ENCODE measurements at places on chromosomes 16 and 17.

GRCh38 chr16:1788708-1789100 lies 4.8 kb downstream of the IGFALS start:
- DNase-seq: no peak

- peak; percentile 82 for DNase-seq
These were observed 91.5 kb upstream of the TMEM97 start for GRCh38 chr17:28227316-28228108.

DNA sequence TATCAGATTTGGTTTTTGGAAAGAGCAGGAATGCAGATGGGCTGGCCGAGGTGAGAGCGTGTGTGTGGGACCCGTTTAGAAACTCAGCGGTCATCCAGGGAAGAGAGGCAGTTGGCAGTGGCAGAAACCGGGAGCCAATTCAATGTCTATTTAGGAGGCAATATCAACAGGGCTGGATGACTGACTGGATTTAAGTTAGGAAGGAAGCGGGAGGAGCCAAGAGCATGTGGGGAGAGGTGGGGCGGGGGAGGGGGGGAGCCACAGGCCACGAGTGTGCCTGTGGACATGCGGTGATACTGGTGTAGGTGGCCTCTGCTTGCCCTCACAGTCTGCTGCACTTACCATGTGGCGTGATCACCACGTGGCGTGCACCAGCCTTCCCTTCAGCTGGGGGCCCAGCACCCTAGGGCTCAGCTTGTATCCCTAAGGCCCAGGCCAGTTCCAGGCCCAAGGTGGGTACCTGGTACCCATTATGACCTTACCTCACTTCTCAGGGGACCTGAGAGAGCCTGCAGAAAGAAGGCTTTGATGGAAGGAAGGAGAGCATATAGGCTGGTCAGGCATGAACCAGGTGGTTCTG lies 10.8 kb upstream of the TPPP3 start:
- no peak for DNase-seq

DNA sequence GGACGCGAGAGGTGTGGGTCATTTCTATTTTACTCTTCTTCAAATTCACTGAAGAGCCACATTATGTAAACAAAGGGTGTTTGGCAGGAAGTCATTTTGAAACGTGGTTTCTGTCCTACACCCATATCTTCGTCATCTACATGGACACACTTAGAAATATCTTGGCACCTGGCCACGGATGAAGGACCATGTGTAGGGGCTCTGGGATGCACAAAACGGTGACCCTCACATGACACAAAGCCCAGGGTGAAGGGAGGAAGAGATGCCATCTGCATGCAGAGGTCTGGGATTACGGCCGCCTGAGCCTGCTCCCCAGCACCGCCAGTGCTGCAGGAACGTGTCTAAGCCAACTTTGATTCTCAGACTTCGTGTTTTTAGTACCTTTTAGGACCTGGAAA lies 130.2 kb upstream of the CHMP6 start:
- DNase-seq: no peak

- DNase-seq: no peak
These were observed 38.3 kb downstream of the CYB561 start for GRCh38 chr17:63407741-63408330.

GRCh38 chr17:66934040-66934439 lies 30.5 kb upstream of the CACNG4 start:
- DNase-seq: no peak

DNA sequence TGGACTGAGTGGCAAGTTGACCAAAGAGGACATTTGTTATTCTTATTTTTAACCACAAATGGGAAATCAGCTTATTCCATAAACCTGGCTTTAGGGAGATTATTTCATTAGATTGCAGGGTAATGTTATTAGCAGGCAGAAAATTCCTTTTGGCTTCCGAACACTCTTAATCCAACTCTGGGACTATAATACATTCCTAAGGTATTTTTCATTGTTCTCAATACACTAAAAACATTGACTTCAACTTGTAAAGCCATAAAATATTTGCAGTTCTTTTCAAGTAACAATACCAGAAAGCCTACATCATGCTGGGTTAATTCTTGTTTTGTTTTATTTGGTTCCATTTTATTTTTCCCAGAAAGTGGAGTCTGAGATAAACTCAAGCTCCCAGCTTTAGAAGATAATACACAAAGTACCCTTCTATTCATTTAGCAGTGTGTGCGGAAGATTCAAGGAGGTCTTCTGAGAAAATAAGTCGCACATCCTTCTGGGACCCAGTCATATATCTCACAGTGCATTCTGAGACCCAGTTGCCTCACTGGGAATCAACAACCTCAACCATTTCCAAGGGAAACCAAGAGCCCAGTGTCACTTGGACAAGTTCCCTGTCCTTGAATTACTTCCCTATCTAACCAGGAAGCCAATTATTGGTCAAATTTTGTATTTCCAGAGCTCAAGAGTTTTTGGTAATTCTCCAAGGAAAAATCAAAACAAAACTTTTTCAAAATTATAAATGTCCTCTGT lies 389.6 kb upstream of the DYNLRB2 start:
- DNase-seq: no peak

GRCh38 chr17:33602981-33603380 lies 309.9 kb upstream of the ASIC2 start:
- no peak for DNase-seq

- DNase-seq: peak; percentile 83
These were observed 4.3 kb downstream of the CAMKK1 start for GRCh38 chr17:3888343-3889171.

DNA sequence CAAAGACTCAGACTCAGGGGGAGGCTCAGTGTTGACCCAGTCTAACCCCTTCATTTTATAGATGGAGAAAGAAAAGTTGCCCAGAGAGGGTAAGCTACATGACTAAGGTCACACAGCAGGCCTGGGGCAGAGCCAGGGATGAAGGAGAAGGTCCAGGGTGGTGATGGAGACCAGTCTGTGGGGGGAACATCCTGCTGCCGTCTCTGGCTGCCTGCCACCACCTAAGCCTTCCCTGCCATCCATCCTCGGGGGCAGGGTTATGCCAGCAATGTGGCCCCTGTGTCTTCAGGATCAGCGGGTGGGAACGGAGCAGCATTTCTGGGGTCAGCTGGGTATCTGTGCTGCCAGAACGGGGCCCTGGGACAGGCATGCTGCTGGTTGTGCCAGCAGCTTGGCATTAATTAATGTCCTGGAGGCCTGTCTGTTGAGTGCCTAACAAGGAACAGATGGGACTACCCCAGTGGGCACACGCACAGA lies 5.5 kb downstream of the DOK4 start:
- DNase-seq: no peak

- no peak for DNase-seq
These were observed 9.7 kb downstream of the CENPV start for GRCh38 chr17:16343569-16343968.

DNA sequence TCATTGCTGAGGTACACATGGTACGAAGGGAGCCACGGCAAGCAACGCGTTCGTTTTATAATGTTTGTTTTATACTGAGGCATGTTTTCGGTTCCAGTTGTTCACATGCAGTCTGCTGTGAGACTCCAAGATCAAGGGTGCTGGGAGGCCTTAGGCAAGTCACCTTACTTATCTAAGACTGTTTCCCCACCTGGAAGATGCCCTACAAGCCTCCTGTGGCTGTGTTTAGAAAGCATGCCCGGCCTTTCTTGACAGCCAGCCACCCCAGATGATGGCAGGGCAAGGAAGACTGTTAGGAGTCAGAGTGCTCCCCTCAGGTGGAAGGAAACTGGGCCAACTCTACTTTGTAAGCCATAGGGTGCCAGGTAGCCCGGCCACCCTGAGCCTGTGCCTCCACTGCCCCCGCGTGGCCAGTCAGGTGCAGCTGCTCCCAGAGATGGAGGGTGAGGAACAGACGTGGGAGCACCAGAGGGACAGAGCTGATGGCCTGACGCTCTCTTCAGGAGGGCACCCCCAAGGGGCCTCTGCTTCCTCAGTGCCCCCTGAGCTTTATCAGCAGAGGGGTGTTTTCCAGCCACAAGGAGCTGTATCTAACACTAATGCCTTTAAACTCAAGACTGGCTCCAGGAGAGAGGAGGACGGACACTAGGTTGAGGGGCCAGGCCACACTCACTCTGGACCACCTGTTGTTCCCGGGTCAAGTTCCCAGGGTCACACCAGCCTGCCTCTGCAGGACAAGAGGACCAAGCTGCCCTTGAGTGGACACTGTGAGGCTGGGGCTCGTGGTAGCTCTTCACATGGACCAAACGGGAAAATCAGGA lies 5.4 kb downstream of the NAT9 start:
- peak; percentile 44 for DNase-seq

DNA sequence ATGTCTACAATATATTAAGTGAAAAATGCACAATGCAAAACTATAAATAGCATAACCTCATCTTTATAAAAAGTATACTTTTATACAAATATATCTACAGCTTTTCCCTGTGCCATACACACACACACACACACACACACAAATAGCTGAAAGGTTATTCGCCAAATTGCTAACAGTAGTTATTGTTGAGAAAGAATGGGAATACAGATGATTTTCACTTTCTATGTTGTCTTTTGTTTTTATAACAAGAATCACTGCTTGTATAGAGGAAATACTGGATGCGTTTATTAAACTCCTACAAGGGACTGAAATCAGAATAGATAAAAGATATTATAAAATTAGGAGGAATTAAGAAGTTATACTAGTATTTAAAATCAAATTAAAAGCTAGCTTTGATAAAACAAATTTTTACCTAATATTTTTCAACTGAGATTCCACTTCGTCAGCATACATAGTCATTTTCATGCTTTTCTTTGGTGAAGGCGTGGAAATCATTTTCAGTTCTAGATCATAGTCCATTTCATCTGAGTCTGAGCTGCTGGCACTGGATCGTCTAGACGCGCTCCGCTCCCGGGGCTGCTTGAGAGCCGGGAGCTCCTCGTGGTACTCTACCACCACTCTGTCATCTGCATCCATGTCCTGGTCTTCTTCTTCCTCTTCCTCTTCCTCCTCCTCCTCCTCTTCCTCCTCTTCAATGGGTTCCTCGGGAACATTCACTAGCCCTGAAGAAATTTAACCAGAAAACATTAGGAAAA lies 17.0 kb upstream of the ITGAE start:
- DNase-seq: no peak

GRCh38 chr16:88659160-88659559 lies 3.7 kb downstream of the MVD start:
- DNase-seq: no peak

- DNase-seq: peak; percentile 84
These were observed 286.5 kb upstream of the ERCC4 start for GRCh38 chr16:13633391-13633861.

DNA sequence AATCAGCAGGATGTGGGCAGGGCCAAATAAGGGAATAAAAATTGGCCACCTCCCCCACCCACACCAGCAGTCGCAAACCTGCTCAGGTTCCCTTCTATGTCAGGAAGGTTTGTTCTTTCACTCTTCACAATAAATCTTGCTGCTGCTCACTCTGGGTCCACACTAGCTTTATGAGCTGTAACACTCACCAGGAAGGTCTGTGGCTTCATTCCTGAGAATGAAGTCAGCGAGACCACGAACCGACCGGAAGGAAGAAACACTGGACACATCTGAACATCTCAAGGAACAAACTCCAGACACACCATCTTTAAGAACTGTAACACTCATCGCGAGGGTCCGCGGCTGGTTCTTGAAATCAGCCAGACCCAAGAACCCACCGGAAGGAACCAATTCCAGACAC lies 115.5 kb upstream of the TBX2 start:
- peak; percentile 73 for DNase-seq

- DNase-seq: no peak
These were observed 358.8 kb upstream of the CDH5 start for GRCh38 chr16:66007717-66008116.

DNA sequence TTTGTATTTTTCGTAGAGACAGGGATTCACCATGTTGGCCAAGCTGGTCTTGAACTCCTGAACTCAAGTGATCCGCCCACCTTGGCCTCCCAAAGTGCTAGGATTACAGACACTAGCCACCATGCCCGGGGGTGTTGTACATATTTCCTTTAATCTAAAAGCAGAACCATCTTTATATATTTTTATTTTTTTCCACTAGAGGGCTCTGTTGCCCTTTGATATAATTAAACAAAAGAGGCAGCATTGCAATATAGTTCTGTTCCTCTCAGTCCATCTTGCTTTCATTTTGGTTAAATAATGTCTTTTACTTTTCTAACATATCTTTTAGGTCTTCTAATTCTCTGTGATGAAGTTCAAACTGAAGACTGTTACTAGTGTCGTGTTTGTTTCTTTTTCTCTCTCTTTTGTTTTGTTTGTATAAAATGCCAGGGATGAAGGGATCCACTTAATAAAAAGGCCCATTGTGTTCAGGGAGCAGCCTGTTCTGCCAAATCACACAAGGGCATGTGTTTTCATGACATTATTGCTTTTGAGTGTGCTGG lies 23.4 kb downstream of the WWOX start:
- peak; percentile 63 for DNase-seq

DNA sequence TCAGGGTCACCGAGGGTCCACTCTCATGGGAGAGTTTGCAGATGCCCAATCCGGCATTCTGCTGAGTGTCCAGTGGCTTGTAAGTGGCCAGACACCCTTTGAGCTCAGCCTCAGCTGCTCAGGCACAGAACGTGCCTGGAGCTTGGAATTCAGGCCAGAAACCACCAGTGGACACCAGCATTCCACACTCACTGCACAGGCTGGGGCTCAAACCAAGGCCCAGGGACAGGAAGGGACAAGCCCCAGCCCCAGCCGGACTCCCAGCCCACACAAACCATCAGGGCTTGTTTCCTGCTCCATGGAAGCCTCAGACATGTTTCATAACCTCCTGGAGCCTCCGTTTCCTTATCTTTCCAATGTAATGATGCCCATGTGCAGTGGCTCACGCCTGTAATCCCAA lies 5.0 kb upstream of the NPRL3 start:
- DNase-seq: no peak

DNA sequence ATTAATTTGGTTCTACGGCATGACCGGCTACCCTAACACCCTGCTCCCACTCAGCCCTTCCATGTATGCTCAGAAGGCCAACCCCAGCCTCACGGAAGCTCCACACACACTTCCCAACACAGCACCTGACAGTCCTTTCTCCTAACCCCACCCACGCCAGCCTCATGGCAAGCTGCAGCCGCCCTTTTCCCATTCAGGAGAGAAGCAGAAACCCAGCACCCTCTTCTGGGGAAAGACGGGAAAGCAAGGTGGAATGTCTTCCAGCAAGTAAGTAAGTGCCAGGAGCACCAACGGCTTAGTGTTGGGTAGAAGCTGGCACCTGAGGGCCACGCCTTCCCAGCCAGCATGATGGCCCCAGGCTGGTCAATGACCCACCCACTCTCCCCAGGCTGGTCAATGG lies 32.1 kb downstream of the ABR start:
- peak; percentile 82 for DNase-seq

- DNase-seq: no peak
These were observed 1537.1 kb upstream of the GOT2 start for GRCh38 chr16:60271025-60271771.
